ENCODE measurements at places on chromosomes 16 and 17. TPM values are rescaled to one million over a fixed set of nuclear protein-coding genes. Genes with fewer than 3 reads are reported as not detected.

The GUCY2D gene
- total RNA-seq, result not detected

The SP6 gene
- 4.0 TPM for total RNA-seq

The SERPINF2 gene
- 0.77 TPM for total RNA-seq

The EME1 gene
- 15.3 TPM for total RNA-seq

The CCL8 gene
- not detected for total RNA-seq

The CD300E gene
- not detected for total RNA-seq

The HP gene
- total RNA-seq, result 7.0 TPM

The KRTAP1-1 gene
- total RNA-seq, result not detected

The PRSS22 gene
- total RNA-seq, result 23.9 TPM

The ARL4D gene
- 4.5 TPM for total RNA-seq

The EVPLL gene
- total RNA-seq, result not detected

The CACNG1 gene
- 0.13 TPM for total RNA-seq

The MBTPS1 gene
- total RNA-seq, result 66.8 TPM
